ENCODE measurements at places on chromosomes 12 and 14.

DNA sequence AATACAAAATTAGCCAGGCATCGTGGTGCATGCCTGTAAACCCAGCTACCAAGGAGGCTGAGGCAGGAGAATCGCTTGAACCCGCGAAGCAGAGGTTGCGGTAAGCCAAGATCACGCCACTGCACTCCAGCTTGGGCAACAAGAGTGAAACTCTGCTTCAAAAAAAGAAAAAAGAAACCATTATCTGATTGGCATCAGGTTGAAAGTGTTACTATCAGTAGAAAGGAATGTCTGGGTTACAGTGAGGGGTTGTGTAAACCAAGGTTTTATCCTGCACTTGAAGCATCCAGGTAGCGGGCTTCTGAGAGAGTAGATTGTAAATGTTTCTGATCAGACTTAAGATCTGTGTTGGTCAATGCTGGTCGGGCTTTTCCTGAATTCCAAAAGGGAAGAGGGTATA is 14.1 kb upstream of the OXA1L start:
- no peak for DNase-seq

- DNase-seq: no peak
Observed at GRCh38 chr14:75752086-75752485, 91.0 kb downstream of the TTLL5 start.

GRCh38 chr12:65196762-65197567 is 27.6 kb downstream of the LEMD3 start:
- no peak for DNase-seq

DNA sequence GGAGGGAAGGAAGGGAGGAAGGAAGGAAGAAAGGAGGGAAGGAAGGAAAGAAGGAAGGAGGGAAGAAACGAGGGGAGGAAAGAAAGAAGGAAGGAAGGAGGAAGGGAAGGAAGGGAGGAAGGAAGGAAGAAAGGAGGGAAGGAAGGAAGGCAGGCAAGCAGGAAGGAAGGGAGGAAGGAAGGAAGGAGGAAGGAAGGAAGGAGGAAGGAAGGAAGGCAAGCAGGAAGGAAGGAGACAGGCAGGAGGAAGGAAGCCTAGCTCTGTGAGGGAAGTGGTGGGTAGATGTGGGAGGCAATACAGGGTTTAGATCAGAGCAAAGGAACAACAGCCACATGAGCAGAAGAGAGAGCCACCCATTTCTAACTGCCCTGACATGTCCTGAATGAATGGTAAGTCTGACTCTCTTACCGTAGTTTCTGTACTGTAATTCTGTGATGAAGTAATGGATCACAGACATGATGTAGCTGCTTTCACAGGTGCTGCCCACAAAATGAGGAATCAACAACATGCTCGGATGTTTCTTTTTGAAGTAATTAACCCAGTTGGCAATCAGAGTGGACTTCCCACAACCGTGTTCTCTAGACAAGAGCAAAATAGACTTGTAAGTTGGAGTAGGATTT is 24.4 kb upstream of the HSP90B1 start:
- no peak for DNase-seq

DNA sequence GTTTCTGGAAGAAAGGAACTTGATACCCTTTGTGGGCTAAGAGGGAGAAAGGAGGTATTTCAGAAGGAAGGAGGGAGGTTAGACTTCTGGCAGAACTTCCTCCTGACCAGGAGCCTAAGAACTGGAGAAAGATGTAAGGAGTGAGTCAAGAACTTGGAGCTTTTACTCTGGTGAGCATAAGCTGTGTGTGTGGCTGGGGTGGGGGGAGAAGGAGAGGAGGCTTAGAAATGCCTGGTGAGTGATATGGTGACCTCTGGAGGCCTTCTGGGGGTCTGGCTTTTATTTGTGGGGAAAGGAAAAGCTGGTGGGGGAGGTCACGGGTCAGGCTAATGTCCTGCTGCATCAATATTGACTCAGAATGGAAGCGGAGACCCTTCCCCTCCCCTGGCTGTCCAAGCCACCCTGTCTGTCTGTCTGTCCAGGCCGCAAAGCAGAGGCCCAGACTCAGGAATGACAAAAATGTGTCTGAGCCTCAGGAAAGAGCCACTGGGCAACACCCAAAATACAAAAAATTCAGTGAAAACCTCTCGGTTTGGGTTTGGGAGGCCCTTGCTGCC is 4.8 kb downstream of the LRP1 start:
- DNase-seq: no peak

DNA sequence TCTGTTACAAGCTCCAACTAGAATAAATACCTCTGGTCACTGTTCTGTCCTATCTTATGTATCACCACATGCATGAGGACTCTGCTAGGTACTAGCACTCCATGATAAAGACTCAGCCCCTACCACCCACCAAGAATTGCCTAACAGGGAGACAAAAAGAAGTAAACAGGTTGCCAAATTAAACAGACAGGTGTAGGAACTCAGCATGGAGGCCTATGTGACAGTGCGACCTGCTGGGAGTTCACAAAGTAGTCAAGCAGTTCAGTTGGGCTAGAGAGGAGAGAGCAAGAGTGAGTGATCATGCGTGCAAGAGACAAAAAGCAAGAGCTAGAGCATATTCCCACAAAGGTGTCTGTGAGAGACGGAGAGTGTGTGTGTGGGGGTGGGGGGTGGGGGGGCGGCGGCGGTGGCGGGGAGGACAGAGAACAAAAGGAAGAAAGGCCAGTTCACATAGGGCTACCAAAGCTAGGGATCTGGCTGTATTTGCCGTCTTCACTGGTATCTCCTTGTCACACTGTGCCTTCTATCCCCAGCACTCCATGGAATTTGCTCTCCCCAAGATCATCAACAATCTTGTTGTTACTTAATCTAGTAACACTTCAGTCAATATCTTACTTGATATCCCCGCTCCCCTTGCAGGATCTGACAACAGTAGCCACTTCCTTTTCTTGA is 81.2 kb downstream of the SPPL3 start:
- DNase-seq: no peak

GRCh38 chr12:98439471-98439951 is 75.9 kb upstream of the TMPO start:
- no peak for DNase-seq

DNA sequence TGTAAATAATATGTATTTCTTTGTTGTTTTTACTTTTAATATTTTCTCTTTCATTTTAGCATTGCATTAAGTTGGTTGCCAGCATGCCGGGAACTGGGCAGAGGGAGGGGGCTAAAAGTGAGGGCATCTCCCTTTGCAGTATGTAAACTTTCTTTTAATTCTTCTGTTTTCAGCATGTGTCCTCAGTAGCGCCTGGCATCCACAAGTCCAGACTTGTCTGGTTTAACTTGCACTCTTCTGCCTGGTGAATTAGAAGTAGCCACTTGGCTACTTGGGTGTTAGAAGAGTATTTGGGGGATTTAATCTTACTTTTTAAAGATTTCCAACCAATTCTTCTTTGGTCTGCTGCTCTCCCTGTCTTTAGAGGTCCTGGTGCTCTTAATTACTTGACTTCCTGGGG is 117.2 kb upstream of the SCAF11 start:
- no peak for DNase-seq

- DNase-seq: no peak
Observed at GRCh38 chr14:21016413-21017190, 8.3 kb downstream of the NDRG2 start.

DNA sequence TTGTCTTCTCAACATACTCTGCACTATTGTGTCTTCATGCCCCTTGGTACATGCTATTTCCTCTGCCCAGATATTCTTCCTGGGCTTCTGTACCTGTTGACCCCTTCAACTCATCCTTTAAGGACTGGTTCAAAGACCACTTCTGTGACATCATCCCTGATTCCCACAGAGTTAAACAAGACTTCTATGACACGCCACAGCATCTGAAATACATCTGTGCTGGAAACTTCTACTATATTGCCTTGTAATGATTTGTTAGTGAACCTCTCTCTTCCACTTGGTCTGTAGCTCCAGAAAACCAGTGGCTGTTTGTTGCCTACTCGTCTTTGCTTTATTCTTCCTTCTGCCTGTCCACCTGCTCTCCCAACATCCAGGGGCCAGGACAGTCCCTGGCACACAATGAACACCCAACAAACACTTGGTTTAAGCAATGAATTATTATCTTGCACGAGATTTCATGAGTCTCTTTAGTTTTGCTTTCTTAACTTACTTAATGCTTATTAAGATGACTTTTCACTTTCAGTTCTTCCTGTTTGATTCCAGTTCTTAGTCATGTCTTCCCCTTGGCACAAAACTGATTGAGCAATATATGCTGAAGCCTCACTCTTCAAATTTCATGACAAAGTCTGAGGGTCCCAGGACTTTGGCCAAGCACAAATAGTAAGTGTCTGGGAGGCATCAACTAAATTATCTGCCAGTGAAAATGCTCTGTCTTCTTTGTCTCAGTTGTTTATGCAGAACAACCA is 485.9 kb downstream of the APAF1 start:
- DNase-seq: no peak

DNA sequence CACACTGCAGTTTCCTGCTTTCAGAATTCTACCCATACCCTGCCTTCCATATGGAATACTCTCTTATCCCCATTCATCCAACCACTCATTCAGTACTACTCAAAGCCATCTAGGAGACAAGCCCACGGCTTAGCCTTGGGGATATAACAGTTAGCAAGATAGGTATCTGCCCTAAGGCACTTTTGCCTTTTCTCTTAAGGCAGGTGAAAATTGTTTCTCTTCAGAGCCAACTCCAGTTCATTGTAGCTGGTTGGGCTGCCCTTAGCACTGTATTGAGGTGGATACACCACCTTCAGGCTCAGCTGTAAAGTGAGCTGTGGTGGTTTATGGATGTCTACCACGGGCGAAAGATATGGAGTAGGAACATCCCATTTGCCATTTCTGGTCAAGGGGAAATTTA is 729.7 kb upstream of the TBX3 start:
- no peak for DNase-seq

DNA sequence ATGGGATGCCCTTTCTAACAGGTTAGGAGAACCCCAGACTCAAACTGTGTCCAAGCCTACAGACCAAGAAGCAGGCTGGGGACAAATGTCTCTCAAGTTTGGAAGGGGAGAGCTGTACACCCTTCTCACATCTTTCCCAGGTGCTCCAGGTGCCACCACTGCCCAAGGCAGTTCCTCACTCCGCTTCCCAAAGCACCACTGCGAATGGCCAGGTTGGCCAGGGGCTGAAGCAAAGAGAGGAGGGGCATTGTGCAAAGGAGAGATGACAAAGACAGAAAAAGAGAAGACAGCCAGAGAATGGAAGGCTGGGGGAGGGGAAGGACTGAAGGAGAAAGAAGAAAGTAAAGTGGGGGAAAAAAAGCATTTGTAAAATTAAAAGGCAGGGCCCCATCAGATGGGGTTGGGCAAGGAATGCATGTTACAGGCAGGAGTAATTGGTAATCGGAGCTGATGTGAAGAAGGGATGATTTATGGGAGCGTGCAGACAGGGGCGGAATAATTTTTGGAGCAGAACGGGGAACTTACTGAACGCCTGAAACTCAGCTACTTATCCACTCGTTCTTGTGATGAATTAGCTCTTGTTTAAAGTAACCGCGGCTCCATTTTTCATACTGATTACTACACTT is 165.8 kb downstream of the ESRRB start:
- no peak for DNase-seq

DNA sequence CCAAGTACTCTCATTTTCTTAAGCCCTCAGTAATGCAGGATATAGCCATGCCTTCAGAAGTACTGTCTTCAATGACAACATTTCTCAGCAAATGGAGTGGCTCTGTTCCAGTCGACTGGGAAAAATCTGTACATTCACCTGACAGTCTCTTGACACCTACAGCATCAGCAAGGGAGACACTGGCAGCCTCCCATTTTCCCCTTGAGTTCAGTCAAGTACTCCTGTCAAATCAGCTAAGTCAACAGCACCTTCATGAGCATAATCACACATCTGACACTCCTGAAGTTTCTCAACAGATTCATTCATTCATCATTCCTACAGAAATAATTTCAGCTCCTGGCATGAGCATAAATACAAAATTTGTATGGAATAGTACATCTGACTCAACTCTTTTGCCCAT is 46.1 kb downstream of the INTS13 start:
- DNase-seq: no peak

DNA sequence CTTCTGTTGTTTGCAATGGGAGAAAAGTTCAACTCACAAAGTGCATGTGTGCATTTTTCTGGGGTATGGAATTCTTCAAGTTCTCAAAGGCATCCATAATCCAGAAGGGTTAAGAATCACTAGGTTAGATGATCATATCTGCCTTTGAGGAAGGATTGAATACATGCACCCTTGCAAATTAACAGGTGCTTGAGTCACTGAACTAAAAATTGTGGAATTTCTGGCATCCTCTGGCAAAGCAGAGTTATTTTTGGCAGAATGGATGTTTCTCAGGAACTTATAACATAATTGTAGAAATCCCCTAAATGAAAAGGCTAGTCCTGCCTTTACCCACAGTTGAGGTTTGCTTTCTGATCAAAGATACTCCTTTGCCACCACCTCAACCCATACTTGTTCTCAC is 136.5 kb upstream of the DYRK2 start:
- DNase-seq: no peak

GRCh38 chr14:54424479-54424901 is 16.7 kb downstream of the CNIH1 start:
- DNase-seq: no peak
